ENCODE measurements at places on chromosomes 16 and 17. TPM values are rescaled to one million over a fixed set of nuclear protein-coding genes. Genes with fewer than 3 reads are reported as not detected.

OR1F1 gene
- total RNA-seq = not detected

- no peak for DNase-seq
These were observed 10.5 kb downstream of the DBNDD1 start for GRCh38 chr16:90008708-90009145.

DNA sequence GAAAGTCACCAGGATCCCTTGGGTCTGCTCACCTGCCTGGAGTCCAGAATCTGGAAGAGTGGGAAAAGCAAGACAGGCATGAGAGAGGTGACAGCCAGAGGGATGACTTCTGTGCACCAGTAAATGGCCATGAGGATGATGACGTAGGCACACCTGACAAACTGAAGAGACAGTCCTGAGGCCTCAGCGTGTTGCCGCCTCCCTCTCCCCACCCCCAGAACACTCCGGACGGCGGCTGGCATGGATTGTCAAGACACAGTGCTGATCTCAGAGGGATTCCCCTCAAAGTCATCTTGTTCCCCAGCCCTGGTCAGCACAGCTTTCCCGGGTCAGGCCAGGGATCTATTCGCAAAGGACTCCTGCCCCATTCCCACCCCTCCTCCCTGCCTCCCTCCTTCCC lies 6.2 kb downstream of the SLC13A5 start:
- DNase-seq = no peak

- peak; percentile 58 for DNase-seq
These were observed 67.8 kb downstream of the GRIN2A start for GRCh38 chr16:10114409-10114808.

GRCh38 chr16:27374804-27375425 lies 27.1 kb upstream of the IL21R start:
- DNase-seq = peak; percentile 76

- DNase-seq = no peak
These were observed 7.1 kb downstream of the ERBB2 start for GRCh38 chr17:39706921-39707337.

- DNase-seq = no peak
These were observed 34.7 kb downstream of the VAT1L start for GRCh38 chr16:77823067-77823466.

DNA sequence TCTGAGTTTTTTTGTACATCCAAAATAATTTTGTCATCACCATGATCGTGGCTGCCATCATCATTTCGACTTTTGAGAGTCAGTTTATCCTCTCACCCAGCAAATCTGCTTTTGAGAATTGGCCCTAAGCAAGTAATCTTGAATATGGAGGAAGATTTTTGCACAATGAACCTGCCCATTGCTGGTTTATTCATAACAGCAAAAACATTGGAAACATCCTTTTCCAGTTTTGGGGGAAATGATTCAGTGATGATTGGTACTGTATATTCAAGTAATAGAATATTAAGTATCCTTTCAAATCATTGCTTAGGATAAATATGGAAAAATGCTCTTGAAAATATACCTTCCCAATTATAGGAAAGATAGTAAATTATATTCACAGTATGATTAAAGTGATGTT lies 53.1 kb downstream of the PRKCA start:
- no peak for DNase-seq

DNA sequence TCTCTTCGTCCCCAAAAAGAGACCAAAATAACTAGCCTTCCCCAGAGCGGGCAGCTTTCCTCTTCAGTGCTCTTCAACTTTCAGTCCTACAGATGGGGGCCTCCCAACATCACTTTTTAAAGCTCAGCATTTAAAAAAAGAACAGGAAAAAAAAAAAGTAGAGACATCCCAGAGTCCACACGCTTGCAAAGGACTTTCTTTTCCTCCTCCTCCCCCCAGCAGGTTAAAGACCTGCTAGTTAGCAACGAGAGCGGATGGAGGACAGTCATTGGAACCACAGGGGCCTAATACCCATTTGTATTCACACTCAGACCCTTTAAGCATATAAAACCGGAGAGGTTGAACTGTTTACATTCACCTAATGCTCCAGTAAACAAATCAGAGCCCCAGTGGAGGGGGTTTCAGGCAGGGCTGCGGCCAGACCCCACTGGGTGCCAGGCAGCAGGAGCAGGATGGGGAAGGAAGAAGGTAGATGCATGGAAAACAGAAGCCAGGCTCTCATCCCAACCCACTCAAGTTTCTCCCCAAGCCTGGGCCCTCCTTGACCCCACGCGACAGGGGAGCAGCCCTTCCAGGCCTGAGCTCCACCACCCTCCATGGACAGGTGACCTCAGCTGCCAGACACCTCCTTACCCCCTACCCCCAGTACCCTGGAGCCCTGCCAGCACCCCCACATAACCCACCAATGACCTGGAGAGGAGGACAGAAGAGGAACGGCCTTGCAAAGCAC lies 15.2 kb downstream of the ZFHX3 start:
- no peak for DNase-seq

DNA sequence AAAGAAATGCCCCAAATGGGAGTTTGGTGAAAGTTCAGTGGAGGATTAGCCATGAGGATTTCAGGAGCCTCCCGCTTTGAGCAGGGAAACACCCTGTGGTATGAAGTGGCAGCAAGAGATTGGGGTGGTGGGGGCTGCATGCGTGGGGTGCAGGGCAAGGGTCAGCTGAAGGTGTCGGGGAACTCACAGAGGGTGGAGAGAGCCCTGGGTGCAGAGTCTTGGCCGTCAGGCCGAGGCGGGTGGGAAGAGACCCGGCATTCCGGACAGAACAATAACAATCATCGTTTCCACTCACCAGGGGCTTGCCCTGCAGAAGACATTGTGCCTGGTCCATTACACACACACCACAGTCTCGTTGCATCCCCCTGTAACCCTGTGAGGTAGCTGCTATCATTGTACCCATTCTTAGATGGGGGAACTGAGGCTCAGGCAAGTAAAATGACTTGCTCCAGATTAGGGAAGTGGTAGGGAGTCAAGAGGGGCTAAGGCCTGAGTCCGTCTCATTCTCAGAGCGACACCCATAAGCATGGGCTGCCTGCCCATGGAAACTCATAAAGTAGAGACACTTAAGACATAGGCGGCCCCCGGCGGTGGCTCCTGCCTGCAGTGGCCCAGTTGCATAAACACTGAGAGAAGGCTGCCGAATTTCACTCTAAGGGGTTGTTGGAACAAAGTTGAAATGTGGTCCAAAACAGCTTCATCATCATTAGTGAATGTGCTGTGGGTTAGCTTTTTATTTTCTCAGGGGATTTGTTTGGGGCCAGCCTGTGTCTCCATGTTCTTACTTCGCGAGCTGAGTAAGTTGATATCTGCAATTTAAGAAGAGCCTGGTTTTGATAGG lies 93.3 kb downstream of the CMIP start:
- no peak for DNase-seq
